Calu3 (cell line): ENCODE measurements at places on chromosomes 7 and 10. TPM values are rescaled to one million over a fixed set of nuclear protein-coding genes. Genes with fewer than 3 reads are reported as not detected.
A peak's percentile ranks its signal among the peaks of the same experiment; 100 is the strongest.

GRCh38 chr7:126450269-126450671, 802.5 kb downstream of the GRM8 start:
- DNase-seq, result no peak

- no peak for DNase-seq
These were observed 648.8 kb upstream of the COBL start for GRCh38 chr7:51965454-51965853.

- no peak for DNase-seq
These were observed 118.9 kb upstream of the NRP1 start for GRCh38 chr10:33453081-33454025.

- DNase-seq, result no peak
These were observed 69.7 kb upstream of the FZD8 start for GRCh38 chr10:35711615-35712411.

DNA sequence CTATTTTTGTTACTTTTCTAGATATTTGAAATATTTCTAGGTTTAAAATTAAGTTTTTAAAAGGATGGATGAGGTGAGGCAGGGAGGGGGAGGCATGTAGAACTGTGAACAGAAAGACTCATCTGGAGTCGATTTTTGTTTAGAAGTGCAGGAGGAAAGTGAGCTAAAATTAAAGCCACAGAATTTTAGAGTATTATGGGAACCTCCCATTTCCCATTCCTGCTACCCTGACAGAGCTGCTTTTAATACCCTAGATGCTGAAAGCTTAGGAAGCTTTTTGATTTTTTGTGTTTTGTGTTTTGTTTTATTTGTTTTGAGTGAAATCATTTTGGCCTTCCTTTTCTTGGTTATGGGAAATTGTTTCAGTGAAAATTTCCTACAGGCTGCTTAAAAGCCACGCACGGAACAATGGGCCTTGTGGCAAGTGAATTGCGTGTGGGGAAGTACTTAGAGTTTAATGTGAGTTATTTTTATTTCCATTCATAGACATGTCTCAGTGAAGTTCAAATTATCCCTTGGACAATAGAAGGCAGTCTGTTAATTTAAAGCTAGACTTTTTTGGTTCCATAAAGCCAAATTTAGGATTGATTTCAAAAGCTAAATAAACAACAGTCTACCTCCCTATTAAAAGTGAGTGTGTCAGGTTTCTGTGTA, 102.0 kb upstream of the HDAC9 start:
- no peak for DNase-seq

DNA sequence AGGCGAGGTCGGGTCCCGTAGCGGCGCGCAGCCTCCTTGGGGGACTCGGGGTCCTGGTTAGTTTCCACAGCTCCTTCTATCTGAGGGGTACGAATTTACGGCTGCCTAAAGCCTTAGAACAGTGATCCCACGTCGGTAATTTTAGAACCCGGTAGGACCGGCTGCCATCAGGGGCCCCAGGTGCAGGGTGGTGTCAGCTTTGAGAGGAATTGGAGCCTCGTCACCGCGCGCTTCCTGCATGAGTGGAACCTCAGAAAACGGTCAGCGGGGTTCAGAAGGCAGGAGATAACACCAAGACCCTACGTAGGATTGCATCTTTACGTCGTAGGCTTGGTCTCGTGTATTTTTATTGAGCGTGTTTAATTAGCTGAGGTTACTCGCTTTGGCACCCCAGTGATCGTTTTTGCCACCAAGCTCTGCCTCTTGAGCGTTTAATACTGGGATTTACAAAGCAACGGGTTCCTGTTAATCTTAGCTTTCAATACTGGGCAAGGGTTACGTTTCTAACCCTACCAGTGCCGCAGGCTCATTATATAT, 443 bp downstream of the RNF32 start:
- peak; percentile 47 for DNase-seq

DNA sequence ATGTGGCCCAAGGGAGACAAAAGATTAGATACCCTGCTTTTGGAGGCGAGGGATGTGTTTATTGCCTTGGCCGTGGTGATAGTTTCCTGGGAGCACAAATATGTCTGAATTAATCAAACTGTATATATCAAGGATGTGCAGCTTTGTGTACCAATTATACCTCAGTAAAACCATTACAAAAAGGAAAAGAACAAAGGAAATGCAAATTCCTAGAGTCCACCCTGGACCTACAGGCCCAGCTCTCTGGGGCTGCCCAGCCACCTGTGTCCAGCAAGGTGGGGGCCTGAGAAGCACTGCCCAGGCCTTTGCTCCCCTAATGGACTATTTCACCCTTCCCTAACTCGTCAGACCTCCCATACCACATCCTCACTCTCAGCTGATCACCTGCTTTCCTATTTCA, 20.5 kb downstream of the ANKRD16 start:
- DNase-seq, result no peak

GRCh38 chr7:40162516-40162915, 27.7 kb downstream of the SUGCT start:
- DNase-seq, result no peak

GRCh38 chr10:50846753-50847152, 38.7 kb downstream of the A1CF start:
- DNase-seq, result no peak

Gene SEMA3C
- 61.1 and 67.7 TPM in 2 replicates for total RNA-seq

DNA sequence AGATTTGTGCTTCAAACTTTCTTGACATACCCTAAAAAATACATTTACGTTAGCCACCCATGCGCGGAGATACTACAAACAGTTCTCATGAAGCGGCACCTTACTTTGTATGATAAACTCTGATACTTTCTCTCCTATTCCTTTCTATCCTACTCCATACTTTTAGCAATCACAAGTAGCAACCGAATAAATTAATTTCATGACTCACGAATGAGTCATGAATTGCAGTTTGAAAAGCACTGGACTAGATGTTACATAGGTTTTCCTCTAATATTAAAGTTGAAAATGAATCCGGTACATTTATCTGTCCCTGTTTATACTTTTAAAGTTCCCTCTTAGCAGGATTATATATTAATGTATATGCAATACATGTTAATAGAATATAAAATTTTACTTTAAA, 67.6 kb downstream of the CUBN start:
- DNase-seq, result no peak
